Activated CD4-positive, alpha-beta T cell treated with anti-CD3 and anti-CD28 coated beads, Interleukin-2, amount 50 U/mL, for 24 hours (primary cell): ENCODE measurements at places on chromosomes 3 and 15.
A peak's percentile ranks its signal among the peaks of the same experiment; 100 is the strongest.

DNA sequence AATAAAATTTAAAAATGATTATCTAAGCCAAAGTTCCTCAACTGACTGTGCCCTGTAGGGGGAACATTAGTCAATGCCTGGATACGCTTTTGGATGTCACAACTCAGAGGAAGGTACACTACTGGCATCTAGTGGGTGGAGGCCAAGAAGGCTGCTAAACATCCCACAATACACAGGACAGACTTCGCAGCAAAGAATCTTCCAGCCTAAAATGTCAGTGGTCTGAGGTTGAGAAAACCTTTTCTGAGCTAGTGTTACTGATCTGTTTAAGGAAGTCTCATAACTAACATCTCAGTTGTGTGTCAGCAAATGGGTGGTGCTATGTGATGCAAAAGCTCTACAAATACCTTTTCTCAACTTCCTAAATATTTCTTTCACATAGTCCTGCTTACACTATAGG lies 20.9 kb upstream of the LDHAL6B start:
- no peak for DNase-seq

GRCh38 chr3:165820671-165821123 lies 16.5 kb downstream of the BCHE start:
- no peak for DNase-seq

- no peak for DNase-seq
Measured at GRCh38 chr3:73547427-73548248, 77.1 kb downstream of the PDZRN3 start.

- no peak for DNase-seq
Measured at GRCh38 chr15:68407886-68408881, 23.8 kb downstream of the ITGA11 start.

DNA sequence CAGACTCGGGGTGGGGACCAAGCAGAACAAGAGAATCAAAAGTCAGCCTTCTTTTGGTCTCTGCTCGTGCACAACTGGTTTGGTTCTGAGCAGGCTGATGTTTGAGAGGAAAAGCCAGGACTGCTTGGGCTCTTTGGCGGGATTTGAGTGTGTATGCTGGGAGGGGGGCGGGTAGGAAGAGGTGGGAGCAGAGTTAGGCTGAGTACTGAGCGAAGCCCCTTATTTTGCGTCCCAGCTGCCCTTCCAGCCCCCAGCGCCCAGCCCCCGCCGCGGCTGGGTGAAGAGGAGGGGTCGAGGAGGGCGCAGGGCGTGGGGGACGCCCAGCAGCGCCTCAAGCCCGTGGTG lies 153.5 kb upstream of the GOLIM4 start:
- DNase-seq = no peak

DNA sequence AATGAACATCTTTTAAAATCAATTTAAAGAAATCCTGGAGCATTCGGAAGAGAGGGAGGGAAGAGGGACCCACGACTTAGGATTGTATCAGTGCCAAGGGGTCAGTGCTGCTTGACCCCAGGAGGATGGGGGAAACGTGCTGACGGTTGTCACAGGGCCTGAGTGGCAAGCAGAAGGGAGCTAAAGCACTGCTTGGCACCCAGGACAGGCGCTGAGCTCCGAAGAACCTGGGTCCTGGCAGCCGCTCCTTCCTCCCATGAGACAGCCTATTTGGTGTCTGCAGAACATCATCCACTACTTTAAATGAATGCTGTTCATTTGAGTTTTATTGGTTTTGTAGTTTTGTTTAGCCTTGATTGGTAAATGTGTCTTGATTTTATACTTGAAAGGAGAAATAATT lies 54.5 kb downstream of the RGMA start:
- no peak for DNase-seq

DNA sequence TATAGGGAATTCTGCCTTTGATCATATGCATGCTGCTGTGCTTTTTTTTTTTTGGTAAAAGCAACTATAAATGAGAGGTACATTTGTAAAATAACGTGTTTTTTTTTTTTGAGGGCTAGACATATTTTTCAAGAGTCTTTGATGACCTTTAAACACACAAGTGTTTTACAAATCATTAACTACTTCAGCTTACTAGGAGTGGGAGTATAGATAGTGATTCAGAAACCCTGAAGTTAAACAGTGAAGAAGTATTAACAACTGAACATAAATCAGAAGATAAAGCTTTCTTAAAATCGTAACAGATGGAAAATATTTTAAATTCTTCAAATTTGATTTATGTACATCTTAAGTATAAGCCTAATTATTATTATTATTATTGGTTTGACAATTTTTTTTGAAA lies 2.9 kb upstream of the GMNC start:
- DNase-seq = no peak

- no peak for DNase-seq
Measured at GRCh38 chr3:193645806-193646205, 52.8 kb downstream of the OPA1 start.

GRCh38 chr15:43346305-43346704 lies 15.9 kb upstream of the LCMT2 start:
- DNase-seq = no peak

DNA sequence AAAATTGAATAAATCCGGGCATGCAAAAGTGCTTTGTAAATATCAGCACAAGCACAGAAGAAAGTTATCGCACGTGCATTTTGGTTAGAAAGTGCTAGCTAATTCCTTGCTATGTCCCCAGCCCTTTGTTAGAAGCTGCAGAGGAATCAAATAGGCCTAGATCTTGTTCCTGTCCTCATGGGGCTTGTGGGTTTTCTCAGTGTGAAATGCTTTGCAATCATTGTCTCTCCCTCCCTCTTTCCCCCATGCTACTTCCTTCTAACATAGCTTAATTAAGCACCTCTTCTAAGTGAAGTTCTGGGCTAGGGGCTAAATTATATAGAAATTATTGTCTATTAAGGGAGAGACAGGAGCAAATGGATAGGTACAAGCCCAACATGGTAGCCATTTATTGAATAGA lies 271.7 kb downstream of the RPLP1 start:
- DNase-seq = no peak

DNA sequence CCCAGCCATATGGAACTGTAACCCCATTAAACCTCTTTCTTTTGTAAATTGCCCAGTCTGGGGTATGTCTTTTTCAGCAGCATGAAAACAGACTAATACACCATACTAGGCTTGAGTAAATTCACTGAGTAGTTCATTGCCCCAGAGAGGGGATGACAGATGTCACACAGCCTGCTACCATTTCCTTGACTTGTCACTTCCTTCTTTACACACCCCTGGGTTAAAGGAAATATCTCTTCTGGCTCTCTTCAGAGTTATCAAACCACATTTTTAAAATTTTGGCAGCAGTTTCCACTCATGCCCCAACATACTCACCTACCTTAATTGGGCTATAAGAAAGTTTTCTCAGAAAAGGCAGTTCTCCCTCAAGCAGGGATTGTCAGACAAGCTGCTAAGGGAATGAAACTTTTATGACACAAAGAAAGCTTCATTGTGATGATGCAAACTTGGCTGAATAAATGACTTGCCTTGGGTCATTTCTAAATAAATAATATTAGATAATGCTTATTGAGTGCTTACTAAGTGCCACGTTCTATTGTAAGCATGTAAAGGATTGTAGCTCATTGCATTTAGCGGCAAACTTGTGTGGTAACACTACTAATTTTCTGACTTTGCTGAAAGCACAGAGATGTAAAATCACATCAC lies 68.0 kb upstream of the RBMS3 start:
- DNase-seq = no peak

DNA sequence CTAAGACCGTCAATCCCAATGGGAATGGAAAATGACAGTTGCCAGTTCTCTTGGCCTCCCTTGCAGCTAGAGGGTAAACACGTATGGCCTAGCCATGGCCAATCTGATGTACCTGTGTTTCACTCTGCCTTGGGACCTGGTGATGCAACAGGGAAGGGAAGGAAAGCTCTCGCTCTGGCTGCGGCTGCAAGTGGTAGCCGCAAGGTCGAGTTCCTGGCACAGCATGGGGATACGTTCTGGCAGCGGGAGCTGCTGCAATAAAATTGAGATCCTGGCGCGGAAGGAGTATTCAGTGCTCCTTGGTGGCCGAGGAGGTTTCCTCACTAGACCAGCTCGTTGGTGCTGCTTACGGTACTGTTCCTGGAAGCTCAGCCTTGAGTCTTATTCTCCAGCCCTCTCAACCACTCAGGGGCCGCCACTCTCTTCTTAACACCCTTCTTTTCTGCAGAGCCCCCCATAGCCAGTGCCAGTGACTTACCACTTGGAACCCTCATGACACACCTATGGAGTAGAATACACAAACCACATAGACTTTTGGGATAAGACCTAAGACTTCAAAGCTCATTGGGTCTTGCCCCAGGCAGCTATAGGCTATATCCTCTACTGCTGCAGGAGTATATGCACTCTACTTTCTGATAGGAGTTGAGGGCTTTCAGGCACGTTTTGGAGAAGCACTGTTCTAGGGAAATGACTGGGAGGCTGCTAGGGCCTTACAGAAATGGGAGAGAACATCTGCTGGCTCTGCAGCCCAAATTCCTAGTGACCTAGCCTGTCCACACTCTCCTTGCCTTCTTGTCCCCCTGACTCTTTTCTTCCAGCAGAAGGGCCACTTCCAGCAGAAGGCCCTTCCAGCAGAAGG lies 2.7 kb downstream of the KY start:
- no peak for DNase-seq

GRCh38 chr3:73485877-73486330 lies 138.8 kb downstream of the PDZRN3 start:
- no peak for DNase-seq

- DNase-seq = no peak
Measured at GRCh38 chr15:27872355-27872754, 226.8 kb downstream of the OCA2 start.

- DNase-seq = no peak
Measured at GRCh38 chr3:71753701-71754609, at the start of gene GPR27. Gene GPR27, plus strand, starts transcription at chr3:71753855. Its CDS starts 195 bp downstream, at chr3:71754050.

GRCh38 chr3:129723558-129724324 lies 117.3 kb upstream of the PLXND1 start:
- DNase-seq = no peak

- no peak for DNase-seq
Measured at GRCh38 chr3:11385891-11386290, 113.7 kb downstream of the ATG7 start.

- DNase-seq = no peak
Measured at GRCh38 chr3:182201456-182202168, 489.9 kb downstream of the SOX2 start.

DNA sequence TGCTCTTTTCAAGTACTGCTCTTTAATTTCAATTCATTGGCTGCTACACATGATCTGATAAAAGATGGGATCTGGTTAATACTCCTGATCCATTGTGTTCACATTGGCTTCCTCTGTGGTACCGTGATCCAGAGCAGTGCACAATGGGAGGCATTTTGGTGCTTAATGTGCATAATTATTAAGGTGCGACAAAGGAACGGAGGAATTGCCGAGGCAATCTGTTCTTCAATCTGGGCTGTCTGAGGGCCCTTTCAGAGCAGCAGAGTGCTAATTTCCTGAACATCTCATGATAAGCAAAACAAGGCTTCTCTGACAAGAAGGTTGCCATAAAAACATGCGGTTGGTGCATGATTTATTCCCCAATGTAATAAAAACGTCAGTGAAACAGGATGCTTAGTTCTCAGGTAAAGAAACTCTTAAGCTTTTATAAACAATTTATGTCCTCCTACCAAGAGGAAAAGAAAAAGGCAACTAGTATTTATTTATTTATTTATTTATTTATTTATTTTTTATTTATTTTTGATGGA lies 64.0 kb upstream of the EPHA3 start:
- no peak for DNase-seq

DNA sequence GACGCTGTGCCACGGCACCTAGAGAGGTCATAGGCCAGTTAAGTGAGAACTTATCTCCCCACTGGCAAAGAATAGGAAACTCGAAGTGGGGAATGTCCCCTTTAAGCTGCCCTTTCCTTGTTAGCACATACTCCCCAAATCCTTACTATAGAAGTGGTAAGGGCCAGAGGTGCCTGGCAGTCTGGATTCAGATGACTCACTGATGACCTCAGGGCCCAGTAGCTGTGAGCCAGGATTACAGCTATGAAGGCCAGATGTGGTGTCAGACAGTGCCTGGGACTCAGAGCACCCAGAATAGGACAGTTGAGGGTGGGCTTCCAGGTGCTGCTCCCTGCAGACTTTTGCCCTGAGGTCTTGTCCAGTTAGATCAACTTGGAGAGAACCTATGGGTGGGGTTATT lies 37.7 kb downstream of the PDIA5 start:
- DNase-seq = no peak

DNA sequence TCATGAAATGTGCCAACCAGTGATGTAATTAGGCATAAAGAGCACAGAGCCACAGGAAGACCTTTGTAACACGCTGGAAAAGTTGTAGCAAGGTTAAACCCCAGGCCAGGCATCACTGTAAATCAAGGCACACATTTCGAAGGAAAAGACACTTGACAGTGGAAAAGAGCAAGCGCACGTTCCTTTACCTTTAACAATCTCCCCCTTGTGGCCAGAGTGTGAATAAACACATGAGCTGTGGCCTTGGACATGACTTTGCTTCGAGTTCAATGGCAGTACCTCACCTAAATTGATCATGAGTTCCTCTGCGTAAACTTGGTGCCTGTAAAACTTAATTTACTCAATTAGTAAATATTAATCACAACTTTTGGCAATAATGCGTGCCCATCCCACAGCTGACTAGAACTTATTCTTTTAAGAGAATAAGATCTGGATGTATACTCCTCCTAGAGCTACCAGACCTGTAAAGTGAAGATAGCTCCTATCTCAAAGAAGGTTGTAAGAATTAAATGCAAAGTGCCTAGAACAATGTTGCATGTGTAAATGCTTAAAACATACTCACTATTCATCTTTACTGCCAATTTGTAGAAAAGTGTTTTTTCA lies 757.0 kb upstream of the NECTIN3 start:
- peak; percentile 48 for DNase-seq

DNA sequence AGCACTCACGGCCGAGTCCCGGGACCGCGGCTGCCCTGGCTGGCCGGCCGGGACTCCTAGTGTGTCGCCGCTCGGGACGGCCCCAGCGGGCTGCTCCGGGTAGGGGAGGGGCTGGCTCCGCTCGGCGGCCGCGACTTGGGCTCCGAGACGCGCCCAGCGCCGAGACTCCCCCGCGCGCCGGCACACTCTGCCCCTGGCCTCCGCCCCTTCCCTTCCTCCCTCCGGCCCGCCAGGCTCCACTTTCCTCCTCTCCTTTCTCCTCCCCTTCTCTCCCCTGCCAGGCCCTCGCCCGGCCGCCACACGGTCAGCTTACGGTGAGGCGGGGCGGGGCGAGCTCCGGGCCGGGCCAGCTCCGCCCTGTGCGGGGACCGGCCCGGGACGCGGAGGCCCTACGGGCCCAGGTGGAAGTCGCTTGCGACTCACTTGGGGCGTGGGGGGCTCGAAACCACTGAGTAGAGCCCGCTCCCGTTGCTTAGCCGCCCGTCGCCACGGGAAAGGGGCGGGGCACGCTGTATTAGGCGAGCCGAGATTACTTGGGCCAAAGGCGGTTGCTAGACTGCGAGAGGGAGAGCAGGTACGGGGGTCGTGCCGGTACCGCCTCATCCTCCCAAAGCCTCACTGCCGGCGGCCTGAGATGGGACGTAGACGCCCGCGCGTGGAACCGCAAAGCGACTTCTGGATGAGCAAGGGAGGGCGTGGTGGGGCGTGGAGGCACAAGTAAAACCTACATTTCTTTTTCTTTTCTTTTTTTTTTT lies at the start of gene ITGB5:
Gene ITGB5 (minus strand): TSS at position 189 of the 755 bp plus-strand sequence. CDS start 365 bp downstream, outside the sequence.
- DNase-seq = peak; percentile 1
